ENCODE measurements at places on chromosomes 12 and 14.
A peak's percentile ranks its signal among the peaks of the same experiment; 100 is the strongest.

DNA sequence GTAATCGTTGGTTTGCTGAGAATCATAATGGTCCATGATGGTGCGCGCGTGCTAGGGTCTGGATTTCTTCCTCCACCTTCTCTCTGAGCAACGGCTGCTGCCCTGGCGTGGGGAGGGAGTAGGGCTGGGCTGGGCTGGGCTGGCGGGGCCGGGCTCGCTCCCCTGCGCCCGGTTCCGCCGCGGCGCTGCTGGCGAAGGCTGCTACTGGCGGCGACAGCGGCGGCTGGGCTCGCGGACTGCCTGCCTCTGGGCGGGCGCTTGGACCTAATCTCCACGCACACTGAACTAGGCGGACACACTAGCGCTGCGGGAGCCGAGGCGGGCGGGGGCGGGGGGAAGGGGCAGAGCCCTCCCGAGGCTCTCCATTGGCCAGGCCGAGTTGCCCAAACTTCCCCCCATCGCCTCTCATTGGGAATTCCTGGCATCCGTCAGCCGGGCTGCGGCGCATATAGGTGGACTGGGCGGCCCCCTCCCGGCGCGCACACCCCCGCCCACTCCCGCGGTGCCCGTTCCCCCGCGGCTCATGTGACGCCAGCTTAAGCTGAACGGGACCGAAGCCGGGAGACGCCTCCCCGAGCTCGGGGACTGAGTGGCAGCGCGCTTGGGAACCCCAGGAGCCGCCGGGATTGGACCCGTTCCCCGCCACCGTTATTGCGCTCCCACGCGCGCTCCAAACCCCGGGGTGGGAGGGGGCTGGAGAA lies at the start of gene ACTN1:
Gene ACTN1, minus strand, starts transcription at position 282 of the 701 bp plus-strand sequence. Its CDS starts 246 bp downstream, at position 36.
- DNase-seq, result peak; percentile 51

GRCh38 chr12:13851828-13852227 lies 129.6 kb downstream of the GRIN2B start:
- no peak for DNase-seq

DNA sequence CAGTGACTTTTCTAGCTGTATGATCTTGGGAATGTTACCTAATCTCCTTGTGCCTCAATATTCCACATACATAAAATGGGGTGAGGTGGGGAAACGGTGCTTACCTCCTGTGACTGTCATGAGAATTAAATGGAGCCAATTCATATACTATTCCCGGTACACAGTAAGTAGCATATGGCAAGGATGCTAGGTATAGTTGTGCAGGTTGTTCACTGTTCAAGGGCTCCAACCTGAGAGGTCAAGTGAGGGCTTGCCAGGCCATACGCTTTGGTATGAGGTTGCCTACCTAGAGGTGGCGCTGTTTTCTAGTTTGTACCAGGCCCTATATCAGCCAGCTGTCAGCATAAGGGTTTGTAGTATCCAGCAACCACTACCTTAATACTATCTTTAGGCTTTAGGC lies 3.6 kb upstream of the BATF start:
- no peak for DNase-seq

- DNase-seq, result no peak
These were observed 34.4 kb downstream of the NCOR2 start for GRCh38 chr12:124532967-124533366.
